Suppressor macrophage (primary cell): ENCODE measurements at places on chromosomes 2 and 18.

DNA sequence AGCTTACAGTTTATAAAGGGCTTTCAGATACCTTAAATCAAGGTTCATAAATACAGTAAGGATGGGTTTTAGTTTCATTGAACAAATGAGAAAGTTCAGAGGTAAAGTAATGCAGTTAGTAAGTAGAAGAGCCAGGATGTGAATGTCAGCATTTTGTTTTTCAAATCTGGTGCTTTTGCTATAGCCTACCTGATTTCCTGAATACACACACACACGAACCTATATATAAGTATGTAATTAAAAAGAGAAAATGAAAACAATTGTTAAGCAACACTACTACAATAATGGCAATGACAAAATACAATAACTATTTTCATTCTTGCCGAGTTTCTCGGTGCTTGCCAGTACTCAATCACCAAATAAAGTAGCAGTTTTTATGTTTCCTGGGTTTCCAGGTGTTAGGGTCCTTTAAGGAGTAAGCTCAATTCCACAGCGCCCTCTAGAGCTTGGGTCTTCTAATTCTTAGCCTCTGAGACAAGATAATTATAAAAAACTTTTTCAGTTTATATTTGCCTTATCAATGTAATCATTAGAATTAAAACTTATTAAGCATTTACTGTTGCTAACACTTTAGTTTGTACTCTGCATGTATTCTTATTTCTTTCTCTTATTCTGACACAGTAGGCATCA lies 512.9 kb upstream of the ACVR2A start:
- DNase-seq = peak; percentile 54

- no peak for DNase-seq
These were observed 26.3 kb upstream of the SH3RF3 start for GRCh38 chr2:109102588-109103233.

DNA sequence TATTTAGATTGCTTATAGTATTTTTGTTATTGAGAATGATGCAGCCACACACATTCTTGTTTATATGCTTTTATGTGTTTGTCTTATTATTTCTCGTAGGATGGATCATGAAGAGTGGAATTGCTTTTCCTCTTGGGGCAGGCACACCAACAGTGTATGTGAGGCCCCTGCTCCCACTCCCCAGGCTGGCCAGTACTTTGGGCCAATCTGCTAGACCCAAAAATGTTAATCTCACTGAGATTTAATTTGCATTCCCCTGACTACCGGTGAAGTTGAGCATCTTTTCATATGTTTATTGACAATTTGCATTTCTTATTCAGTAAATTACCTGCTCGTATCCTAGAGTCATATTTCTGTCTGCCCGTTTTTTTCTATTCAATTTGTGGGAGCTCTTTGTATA lies 4.7 kb upstream of the MYCN start:
- DNase-seq = no peak

DNA sequence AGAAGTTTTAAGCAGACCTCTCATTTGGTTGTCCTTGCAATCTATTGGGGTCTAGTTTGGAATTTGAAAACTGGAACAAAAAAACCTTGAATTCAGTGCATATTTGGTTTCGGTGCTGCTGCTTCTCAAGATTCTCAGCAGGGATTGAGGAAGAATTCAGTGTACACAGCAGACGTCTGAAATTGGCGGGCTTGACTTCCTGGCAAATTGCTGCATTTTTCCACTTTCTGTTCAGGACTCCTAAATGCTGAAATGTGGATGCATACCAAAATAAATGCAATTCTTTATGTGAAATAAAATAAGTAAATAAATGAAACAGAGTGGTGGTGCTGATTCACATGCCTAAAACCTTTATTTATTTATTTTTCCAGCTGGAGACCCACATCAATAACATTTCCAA lies 332.4 kb upstream of the KYNU start:
- DNase-seq = no peak

- DNase-seq = peak; percentile 91
These were observed 5.4 kb upstream of the SATB2 start for GRCh38 chr2:199462956-199463692.

DNA sequence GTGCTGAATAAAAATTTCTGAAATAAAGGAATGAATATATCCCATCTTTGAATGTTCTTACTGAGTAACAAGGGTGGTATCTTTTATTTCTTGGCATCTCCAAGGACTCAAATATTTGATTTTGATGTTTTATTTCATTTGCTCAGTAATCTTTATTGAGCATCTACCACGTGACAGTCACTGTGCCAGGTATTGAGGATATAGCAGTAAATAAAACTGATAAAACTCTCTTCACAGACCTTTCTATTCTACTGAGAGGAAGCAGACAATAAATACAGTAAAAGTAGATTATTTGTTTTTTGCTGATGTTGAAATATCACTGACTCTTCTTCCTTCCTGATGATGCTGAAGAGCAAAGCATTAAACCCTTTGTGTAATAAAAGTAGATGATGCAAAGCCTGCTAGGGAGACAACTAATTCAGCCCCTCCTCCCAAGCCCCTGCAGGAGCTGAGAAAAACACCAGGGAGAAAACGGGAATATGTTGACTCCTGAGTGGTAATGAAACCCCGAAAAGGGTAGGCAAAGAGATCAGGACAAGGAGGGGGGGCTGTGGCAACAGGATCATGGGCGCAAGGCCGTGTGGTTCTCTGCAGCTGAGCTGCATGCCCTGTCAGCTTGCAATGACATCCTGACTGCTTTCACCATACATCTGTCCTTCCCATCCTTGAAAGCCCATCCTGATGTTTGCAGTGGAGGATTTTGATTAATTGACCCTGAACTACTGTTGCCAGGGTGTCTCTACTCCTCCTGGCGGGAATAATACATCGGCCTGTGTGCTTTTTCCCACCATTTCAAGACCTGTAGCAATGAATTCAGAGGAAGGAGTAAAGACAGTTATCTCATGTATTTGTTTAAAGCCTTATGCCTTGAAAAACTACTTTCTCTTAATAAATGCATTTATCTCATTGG lies 117.4 kb downstream of the EML6 start:
- DNase-seq = no peak

DNA sequence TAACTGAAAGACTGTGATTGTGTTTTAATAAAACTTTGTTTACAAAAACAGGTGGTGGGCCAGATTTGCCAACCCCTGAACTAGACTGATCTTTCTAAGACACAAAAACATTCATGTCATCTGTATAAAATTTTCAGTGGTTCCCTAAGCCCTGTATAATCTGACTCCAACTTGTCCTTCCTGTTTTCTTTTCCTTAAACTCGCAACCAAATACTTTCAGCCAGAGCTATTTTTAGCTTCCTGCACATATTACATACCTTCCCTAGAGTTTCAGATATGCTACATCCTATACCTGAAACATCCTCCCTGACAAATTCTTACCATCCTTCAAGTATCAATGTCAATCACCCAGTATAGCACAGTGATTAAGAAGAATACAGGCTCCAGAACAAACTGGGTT lies 4.8 kb downstream of the GCFC2 start:
- DNase-seq = no peak

DNA sequence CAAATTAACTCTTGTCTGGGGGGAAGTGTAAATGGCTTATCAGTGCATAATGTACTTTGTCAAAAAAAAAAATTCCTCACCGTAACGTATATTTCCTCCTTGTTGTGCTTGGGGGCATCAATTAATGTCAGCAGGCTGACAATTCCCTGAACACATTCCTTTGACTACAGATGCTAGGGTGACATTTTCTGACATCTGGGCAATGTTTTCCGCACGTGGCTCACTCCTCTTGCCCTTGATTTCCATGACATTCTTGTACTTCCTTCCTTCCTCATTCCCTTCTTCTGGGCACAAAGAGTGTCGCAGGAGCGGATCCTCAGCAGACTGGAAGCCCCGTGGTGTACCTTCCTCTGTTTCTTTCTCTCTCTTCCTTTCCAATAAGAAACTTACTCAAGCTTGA lies 173.7 kb downstream of the SP3 start:
- DNase-seq = no peak

- no peak for DNase-seq
These were observed 180.8 kb downstream of the FAM210A start for GRCh38 chr18:13545514-13545913.

GRCh38 chr2:9244985-9245544 lies 38.5 kb downstream of the ASAP2 start:
- no peak for DNase-seq

GRCh38 chr18:67331857-67332256 lies 184.7 kb downstream of the DSEL start:
- DNase-seq = no peak

- no peak for DNase-seq
These were observed 142.8 kb downstream of the ANKRD44 start for GRCh38 chr2:197167608-197168314.

GRCh38 chr18:74148543-74149070 lies 284 bp downstream of the TIMM21 start:
- no peak for DNase-seq

DNA sequence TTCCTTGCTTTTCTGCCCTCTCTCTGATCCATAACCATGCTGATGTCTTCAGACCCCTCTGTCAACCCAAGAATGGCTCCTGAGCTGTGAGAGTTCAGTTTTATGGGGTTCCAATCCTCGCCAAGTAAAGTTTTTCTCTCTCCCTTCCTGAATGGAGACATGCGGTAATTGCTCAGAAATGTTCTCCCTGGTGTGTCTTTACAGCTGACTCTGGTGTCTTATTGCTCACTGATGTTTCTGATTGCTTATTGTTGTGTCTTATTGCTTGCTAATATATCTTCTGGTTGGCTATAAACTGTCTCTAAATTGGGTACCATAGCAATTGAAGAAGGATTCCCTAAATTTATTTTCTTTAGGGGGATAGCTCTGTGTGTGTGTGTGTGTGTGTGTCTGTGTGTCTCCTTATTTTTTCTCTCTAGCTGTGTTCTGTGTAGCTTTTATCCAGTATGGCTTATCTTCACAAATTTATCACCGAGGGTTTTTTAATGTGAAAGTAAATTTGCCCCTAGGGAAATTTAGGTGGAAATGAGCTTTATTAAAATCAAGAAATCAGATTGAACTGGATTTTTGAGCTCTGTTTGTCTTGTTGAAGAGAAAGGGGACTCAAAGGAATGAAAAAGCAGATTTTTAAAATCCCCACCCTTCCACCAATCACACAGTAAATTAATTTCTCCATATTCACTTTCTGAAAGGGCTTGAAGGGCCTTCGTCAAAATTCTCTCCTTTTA lies 19.5 kb downstream of the MGAT5 start:
- no peak for DNase-seq

GRCh38 chr18:75441896-75442295 lies 14.4 kb upstream of the SMIM21 start:
- no peak for DNase-seq

- DNase-seq = no peak
These were observed 25.5 kb upstream of the EXOC6B start for GRCh38 chr2:72851333-72851732.

GRCh38 chr18:69730664-69731063 lies 217.0 kb downstream of the CD226 start:
- no peak for DNase-seq

DNA sequence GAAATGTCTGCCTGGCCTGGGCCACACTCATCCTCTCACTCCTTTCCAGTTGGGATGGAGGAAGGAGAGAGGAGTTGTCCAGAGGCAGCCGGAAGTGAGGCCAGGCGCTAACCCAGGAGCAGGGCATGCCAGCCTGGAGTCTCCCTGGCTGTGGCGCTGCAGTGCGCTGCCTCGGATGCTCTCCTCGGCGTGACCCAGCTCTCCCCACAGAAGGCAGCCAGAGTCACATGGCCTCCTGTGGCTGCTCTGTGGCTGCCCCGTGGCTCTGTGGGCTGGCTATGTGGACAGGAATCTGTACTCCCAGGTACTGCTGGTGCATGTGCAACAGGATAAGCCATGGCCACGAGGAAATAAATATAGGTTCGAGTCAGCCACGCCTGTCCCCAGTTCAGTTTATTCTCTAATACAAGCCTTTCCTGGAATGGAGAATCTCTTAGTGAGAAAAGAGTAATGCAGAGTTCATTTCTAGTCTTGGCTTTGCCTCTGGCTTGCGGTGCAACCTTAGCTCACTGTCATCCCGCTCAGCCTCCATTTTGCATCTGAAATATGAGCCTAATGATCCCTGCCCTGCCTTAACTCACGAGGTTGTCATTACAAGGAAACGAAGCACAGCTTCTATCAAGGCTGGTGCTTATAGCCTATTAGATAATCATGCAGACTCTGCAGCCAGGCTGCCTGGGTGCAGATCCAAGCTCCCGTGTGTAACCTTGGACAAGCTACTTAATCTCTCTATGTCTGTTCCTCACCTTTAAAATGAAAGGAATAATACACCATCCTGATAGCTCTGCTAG lies 106.3 kb downstream of the ANTXR1 start:
- no peak for DNase-seq

GRCh38 chr2:133266041-133266925 lies 302.0 kb downstream of the NCKAP5 start:
- DNase-seq = no peak

GRCh38 chr2:67260343-67261277 lies 136.5 kb upstream of the ETAA1 start:
- no peak for DNase-seq

- no peak for DNase-seq
These were observed 480.7 kb upstream of the TCF4 start for GRCh38 chr18:56068701-56069100.

- DNase-seq = no peak
These were observed 56.1 kb downstream of the LAMA3 start for GRCh38 chr18:23745366-23745765.

- no peak for DNase-seq
These were observed 12.0 kb upstream of the RANBP2 start for GRCh38 chr2:108707300-108707699.

GRCh38 chr2:31033032-31033431 lies 105.2 kb downstream of the GALNT14 start:
- no peak for DNase-seq

DNA sequence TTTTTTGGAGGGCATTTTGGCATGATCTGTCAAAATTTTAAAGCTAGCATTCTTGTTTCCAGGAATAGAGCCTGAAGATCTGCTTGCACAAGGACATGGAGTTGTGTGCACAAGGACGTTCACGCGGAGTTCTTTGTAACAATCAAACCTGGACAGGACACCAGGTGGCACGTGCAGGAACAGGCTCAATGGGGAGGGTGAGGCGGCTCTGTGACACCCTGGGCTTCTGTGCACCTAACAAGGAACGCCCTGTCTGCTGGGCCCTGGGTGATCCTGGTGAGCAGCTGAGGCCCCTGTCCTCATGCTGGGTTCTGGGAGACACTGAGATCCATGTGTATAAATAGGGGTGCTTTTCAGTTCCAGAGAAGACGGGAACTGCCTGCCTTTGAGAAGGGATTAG lies 93.1 kb upstream of the PXDN start:
- DNase-seq = no peak

DNA sequence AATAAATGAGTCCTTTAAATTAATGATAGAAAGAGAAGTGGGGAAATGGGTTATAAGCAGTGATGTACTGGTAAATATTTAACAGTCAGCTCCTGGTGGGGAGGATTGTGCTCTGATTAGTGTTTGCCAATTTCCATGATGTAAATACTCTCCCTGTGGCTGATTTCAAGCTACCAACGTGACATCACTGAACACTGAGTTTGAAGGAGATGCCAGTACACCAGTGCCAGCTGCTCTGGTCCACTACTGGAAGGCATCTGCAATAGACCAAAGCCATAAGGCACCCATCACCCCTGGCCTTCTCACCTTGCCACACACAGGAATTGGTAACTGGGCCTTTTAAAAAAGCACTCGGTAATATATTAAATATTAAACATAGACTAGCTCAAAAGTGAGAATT lies 77.7 kb downstream of the TGOLN2 start:
- no peak for DNase-seq
